ENCODE measurements at places on chromosomes 2 and 18. TPM values are rescaled to one million over a fixed set of nuclear protein-coding genes. Genes with fewer than 3 reads are reported as not detected.

DNA sequence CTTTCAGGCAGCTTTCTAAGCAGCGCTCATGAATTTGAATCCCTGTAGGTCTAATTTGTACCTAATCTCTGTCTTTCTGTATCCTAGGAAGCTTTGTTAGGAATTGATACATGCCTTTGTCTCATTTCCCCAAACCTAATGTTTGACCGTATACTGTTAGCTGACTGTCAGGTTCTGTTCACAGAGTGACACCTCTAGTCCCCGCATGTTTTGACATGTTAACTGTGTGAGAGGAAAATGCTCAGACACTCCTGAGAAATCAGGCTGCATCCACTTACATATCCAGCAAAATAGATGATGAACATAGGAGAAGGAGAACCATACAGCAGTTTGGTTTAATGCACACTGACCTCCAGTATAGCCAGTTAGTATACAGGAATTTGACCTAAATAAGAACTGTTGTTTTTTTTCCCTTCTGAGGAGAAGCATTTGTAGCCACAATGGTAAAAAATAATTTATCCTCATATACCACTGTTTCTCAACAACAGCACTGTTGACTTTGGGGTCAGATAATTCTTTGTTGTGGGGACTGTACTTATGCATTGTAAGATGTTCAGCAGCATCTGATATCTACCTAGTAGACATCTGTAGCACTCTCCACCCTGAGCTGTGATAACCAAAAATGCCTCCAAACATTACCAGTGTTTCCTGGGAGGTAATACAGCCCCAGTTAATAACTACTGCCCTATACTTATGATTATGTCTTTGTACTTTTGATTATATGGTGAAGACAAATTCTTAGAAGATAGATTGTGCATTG, 130.9 kb downstream of the NCOA1 start:
- no peaks in the 10 kb centered on the region for H3K27me3 ChIP-seq
- H3K4me1 ChIP-seq, result peaks cover 8% of the 10 kb centered on the region
- no peak for DNase-seq
- H3K36me3 ChIP-seq, result no peaks in the 10 kb centered on the region

GRCh38 chr2:47724221-47724981, 58.5 kb upstream of the MSH6 start:
- no peak for DNase-seq
- H3K27ac ChIP-seq, result no peak overlapping the region
- H3K36me3 ChIP-seq, result no peaks in the 10 kb centered on the region
- no peaks in the 10 kb centered on the region for H3K4me1 ChIP-seq

DNA sequence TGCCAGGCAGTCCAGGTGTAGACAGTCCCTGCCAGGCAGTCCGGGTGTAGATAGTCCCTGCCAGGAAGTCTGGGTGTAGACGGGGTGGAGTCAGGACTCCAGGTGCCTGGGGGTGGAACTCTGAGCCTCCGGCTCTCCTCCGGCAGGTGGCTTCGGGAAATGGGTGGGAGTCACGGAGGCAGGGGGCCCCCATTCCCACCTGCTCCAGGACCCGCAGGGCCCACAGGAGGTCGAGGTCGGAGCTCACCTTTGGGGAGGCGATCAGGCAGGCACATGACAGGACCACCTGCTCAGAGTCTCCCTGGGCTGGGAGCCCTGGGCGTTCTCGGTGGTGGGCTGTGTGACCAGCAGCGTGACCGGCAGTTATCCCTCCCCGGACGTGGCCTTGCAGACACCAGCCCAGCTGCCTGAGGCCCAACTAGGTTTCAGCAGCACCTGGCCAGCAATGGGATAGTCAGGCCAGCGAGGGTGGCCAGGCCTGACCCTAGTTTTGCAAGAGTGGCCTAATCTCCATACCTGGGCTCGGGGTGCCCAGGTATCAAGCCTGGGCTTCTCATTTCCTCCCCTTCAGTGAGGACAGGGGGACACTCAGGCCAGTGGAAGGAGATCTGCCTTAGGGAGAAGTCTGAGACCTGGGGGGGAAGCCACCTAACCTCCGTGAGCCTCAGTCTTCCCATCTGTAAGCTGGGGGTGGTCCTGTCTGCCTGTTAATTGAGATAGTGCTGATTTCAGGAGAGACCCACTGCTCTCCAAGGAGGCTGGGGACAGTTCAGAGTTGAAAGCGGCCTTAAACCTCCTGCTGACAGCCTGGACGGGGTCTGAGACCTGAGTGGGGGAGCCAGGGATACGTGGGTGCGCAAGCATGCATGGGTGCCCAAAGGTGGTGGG, 13.2 kb downstream of the GPC1 start:
- H3K36me3 ChIP-seq, result no peaks in the 10 kb centered on the region
- DNase-seq, result no peak
- no peak overlapping the region for H3K4me3 ChIP-seq
- H3K27ac ChIP-seq, result no peak overlapping the region
- H3K27me3 ChIP-seq, result peaks cover 6% of the 10 kb centered on the region
- H3K4me1 ChIP-seq, result peaks cover 5% of the 10 kb centered on the region

GRCh38 chr2:151862700-151863099, 34.5 kb upstream of the ARL5A start:
- no peak overlapping the region for H3K27ac ChIP-seq
- no peaks in the 10 kb centered on the region for H3K36me3 ChIP-seq
- no peaks in the 10 kb centered on the region for H3K4me1 ChIP-seq
- H3K27me3 ChIP-seq, result no peaks in the 10 kb centered on the region
- DNase-seq, result no peak
- H3K4me3 ChIP-seq, result no peak overlapping the region

DNA sequence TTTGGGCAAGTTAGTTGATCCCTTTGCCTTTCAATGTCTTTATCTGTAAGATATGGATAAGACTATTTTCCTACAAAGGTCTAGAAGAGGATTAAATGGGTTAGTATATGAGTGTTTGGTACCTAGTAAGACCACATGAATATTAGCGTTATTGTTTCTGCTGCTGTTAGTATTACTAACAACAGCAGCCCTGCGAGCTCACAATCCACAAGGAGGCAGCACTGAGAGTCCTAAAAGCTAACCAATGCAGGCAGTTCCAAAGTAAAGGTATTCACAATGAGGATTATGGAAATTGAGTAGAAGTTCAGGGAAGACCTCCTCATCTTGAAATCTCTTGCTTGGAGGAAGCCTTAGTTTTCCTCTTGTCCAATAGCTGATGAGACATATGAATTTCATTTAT, 248.9 kb downstream of the TDRD15 start:
- no peaks in the 10 kb centered on the region for H3K27me3 ChIP-seq
- no peak for DNase-seq
- H3K27ac ChIP-seq, result no peak overlapping the region
- no peak overlapping the region for H3K4me3 ChIP-seq

Gene TAF4B
- total RNA-seq, result 8.1 TPM
